ENCODE measurements at places on chromosomes 3 and 15.

- DNase-seq, result no peak
Observed at GRCh38 chr15:42373274-42373673, 14.0 kb downstream of the CAPN3 start.

- no peak for DNase-seq
Observed at GRCh38 chr3:97736928-97737327, 27.6 kb upstream of the ARL6 start.

DNA sequence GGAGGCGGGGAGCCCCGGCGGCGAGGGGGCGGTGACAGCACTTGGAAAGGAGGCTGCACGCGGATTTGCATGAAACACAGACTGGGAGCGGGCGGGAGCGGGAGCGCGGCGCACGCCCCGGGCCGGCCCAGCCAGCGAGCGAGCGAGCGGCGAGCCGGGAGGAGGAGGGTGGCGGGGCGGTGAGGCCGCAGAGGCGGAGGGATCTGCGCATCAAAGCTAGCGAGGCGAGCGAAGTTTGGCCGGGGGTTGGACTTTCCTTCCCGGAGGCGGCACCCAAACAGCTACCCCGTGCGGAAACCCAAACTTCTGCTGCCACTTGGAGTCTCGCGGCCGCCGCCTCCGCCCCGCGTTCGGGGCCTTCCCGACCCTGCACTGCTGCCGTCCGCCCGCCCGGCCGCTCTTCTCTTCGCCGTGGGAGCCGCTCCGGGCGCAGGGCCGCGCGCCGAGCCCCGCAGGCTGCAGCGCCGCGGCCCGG, at the start of gene SMAD3:
Gene SMAD3 (plus strand): TSS at position 72 of the 475 bp plus-strand sequence. CDS start 553 bp downstream, outside the sequence.
- DNase-seq, result peak; percentile 88

GRCh38 chr3:81154611-81155143, 606.8 kb downstream of the GBE1 start:
- DNase-seq, result no peak

DNA sequence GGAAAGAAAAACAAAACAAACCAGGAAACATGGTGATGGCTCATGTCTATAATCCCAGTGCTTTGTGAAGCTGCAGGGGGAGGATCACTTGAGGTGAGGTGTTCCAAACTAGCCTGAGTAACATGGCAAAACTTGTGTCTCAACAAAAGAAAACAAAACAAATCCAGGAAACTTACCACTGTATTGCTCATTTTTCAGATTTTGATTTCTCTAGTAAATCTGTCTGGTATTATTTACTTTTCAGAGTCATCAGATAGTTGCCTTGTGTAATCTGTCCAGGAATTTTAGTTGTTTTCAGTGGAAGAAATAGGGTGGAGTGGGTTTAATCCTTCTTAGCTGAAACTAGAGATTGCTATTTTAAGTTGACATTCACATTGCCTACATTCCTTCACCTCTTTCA, 91.8 kb upstream of the ALCAM start:
- no peak for DNase-seq

DNA sequence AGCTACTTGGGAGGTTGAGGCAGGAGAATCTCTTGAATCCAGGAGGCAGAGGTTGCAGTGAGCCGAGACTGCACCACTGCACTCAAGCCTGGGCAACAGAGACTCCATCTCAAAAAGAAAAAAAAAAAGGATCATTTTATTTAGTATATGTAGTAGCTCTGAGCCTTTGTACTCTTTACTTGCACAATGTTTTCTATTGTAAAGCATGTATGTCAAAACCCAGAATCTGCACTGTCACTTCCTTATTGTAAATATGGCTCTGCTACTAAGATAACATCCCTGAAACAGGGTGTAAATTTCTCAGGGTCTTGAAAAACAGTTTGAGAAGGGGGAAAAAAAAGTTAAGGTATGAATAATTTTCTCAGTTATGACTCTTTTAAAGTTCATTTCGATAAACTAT, 35.1 kb downstream of the SLMAP start:
- no peak for DNase-seq

GRCh38 chr3:80496452-80496851, 728.7 kb upstream of the ROBO1 start:
- no peak for DNase-seq

DNA sequence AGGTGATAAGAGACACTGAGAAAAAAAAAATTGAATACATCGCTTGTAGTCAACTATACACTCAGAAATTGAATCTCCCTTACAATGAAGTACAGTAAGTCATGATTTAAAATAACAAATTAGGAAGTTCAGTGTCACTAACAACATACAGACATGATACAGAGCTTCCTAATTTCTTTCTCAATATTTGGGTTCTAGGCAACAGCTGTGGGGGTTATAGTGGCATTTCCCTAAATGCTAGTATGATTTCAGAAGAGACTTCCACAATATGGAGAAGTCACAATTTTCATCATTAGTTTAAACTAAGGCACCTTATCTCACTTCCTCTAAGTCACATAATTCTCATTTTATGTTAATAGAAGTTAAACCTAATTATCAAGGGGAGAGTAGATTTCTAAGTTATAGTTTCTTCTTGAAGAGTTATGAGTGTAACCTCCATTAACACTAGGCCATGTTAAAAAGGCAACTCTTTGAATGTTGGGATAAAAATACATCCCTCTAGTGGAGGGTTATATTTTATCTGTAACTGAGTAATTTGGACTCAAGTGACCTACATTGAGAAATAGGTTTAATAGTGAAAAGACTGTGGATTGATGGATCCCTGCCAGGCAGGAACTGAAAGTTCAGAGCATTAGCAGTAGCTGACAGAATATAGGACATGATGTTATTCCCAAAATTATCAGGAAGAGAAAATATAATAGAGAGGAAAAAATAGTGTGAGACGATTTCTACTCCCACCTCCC, 286.0 kb upstream of the SUCLG2 start:
- DNase-seq, result no peak

GRCh38 chr15:59570315-59570714, 41.3 kb upstream of the GCNT3 start:
- DNase-seq, result no peak

- DNase-seq, result no peak
Observed at GRCh38 chr3:101851072-101851770, 1.9 kb downstream of the NFKBIZ start.

DNA sequence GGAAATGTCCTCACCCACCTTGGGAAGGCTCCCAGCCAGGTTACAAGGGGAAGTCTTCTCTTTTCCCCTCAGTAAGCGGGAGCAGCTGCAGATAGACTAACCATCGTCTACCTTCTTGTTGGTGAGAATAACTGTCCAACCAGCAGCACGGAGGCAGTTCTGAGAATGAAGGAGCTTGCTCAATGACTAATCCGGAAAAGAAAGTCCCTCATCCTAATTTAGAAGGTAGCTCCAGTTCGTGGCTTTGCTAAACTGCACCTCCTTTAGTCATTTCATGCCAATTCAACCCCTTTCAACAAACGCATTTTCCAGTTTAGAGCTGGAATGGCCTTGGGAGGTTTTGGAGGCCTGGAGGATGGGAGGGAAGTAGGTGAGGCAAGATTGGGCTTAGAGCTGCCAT, 527.4 kb upstream of the PROK2 start:
- no peak for DNase-seq

GRCh38 chr15:67148196-67148701, 82.8 kb downstream of the SMAD3 start:
- DNase-seq, result peak; percentile 75

DNA sequence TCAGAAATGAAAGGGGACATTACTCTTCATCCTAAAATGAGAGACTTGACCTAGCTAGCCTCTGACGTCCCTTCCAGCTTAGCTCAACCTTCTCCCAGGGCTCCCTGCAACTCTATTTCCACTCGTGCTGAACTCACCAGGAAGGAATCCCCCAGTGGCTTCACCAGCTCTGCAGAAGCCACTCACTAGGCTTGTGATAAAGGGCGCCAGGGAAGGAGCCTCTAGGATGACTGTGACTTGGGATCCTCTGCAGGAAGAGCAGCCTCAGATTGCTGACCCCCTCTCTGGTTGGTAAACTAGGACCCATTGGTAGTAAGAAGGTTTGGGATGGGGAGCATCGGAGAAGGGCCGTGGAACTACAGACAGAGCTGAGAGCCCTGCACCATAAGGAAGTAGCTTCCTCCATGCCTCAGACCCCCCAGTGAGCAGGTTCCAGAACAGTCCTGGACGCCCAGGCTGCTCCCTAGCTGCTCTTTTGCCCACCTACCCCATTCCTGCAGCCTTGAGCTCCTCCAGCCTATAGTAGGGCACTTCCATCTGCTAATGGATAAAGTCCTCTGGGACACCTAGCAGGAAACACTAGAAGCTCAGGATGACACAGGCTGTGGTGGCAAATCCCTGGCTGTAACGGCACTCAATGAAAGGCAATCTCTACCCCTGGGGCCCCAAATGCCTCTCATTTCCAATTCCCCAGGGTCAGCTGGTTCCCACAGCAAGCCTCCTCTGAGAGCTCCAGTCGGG, 26.0 kb downstream of the PLA2G4F start:
- DNase-seq, result no peak

DNA sequence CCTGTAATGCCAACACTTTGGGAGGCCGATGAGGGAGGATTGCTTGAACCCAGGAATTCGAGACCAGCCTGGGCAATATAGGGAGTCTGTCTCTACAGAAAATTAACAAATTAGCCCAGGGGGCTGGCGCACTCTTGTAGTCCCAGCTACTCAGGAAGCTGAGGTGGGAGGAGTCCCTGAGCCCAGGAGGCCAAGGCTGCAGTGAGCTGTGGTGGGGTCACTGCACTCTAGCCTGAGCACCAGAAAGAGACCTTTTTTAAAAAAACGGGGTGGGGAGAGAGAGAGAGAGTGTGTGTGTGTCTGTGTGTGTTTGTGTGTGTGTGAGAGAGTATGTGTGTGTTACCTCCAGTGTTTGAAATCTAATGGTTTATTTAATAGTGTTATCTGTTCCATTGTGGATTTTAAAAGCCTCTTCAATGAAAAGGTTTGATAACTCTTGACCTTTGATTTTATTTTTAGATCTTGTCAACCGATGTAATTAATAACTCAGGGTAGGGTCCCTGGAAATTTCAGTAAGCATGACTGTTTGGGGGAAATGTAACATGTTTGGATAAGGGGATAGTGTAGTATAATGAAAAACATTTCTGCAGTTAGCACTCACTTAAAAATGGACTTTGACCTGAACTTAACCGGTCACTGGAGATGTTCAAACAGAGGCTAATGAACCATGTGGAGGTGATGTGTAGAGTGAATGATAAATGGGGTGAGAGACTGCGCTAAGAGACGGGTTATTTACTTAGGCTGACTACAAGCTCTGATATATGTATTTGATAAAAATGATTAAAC, 29.7 kb downstream of the LRCH3 start:
- DNase-seq, result no peak

GRCh38 chr15:35667908-35668307, 121.9 kb upstream of the DPH6 start:
- DNase-seq, result no peak

DNA sequence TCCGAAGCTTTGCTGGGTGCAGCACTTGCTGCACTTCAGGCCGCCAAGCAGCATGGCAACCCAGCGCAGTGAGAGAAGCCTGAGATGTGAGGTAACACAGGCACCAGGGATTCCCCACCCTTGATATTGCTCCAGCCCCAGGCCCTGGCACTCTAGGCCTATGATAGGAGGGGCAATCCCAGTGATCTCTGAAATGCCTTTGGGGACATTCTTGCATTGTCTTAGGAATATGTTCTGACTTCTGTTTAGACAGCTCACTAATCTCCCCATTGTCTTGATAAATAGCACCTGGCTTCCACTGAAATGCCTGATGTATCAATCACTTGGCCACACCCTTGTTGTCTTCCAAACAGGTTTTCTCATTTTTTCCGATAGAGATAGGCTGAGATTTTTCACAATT, 102.8 kb downstream of the SOX14 start:
- no peak for DNase-seq

DNA sequence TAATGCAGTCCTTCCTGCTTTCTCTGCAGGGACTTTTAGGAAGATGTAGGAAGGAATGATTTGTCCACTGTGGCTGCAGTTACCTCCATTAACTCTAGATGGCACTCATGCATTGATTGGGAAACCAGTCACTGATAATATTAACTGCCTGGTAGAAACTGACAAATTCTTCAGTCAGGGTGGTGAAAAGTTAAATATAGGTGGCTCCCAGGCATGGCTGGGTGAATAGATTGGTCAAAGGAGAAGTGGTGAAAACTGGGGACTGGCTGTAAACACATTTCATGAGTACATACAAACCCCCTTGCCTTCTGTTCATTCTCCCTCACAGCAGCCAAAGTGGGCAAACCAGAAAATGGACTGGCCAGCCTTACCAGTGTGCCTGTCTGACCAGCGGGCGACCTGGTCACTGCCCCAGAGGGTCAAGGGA, 333.4 kb downstream of the THSD4 start:
- no peak for DNase-seq

DNA sequence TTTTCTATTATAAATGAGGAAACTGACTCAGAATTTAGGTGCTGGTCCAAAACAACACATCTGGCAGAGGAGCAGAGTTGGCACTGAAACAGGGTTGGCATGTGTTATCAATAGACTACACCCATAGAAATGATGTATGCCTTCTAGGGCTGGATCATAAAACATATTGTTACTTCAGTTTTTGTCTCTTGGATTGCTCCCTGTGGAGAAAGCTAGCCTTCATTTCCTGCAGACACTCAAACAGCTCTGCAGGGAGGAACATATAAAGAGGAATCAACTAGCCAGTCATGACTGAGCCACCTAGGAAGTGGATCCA, 507 bp upstream of the MRPL3 start:
- DNase-seq, result no peak

GRCh38 chr3:58531956-58532355, 5.0 kb downstream of the ACOX2 start:
- DNase-seq, result no peak

GRCh38 chr3:22835041-22835440, 368.1 kb upstream of the UBE2E2 start:
- no peak for DNase-seq

DNA sequence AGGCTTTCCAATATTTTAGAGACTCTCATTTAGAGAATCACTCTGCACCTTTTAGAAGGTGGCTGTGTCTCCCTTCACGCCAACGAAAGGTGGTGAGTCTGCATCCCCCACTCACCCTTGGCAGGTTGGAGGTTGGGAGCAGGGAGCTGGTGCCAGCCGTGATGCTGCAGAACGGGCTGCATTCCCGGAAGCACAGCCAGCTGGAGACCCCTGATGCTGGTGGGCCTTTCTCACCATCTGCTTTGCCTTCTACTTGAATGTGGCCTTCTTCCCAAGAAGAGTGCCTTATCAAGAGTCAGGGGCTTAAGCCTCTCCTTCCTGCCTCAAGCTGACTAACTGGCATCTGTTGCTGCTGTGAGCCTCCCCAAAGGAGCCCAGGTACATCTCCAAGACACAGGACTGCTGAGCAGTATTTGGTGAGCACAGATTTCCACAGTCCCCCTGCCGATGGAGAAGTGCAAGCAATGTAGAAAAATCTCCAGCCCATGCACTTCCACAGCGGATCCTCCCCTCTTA, 17.7 kb upstream of the HEG1 start:
- DNase-seq, result peak; percentile 13

DNA sequence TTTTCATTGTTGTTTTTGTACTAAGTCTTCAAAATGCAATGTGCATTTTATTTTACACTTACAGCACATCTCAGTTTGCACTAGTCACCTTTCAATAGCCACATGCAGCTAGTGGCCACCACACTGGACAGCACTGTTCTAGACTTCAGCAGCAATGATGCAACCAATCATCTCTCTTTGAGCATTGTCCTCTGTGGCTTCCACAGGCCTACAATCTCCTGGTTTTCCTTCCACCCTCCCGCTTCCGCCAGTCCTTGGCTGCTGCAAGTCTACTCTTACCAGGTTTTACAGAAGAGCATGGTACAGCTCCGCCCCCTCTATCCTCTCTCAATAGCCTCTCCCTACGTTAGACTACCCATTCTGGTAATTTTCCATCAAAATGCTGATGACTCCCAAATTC, 25.1 kb upstream of the FSIP1 start:
- DNase-seq, result no peak
